ENCODE measurements at places on chromosomes 12 and 14. TPM values are rescaled to one million over a fixed set of nuclear protein-coding genes. Genes with fewer than 3 reads are reported as not detected.

Gene DEPDC4
- polyA plus RNA-seq = 0.43 TPM

GRCh38 chr12:133264173-133264572 is 28.5 kb upstream of the ANHX start:
- DNase-seq = no peak

- no peak for DNase-seq
These were observed 68.0 kb upstream of the FAR2 start for GRCh38 chr12:29081101-29081500.

Gene PTCSC3
- polyA plus RNA-seq = not detected

GRCh38 chr12:718756-719102 is 33.6 kb upstream of the WNK1 start:
- no peak for DNase-seq

Gene NR1H4
- polyA plus RNA-seq = not detected

GRCh38 chr14:60657456-60658210 is 8.4 kb upstream of the SIX1 start:
- DNase-seq = no peak

DNA sequence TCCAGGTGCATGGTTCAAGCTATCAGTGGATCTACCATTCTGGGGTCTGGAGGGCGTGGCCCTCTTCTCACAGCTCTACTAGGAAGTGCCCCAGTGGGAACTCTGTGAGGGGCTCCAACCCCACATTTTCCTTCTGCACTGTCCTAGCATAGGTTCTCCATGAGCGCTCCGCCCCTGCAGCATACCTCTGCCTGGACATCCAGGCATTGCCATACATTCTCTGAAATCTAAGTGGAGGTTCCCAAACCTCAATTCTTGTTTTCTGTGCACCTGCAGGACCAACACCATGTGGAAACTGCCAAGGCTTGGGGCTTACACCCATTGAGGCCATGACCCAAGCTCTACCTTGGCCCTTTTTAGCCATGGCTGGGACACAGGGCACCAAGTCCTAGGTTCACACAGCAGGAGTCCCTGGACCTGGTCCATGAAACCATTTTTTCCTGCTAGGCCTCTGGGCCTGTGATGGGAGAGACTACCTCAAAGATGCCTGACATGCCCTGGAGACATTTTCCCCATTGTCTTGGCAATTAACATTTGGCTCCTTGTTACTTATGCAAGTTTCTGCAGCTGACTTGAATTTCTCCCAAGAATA is 76.8 kb downstream of the CRADD start:
- no peak for DNase-seq

Gene MIP
- 0.12 TPM for polyA plus RNA-seq

GRCh38 chr14:70658899-70659298 is 17.2 kb downstream of the TTC9 start:
- no peak for DNase-seq

Gene GARIN6
- polyA plus RNA-seq = not detected

- DNase-seq = no peak
These were observed 44.8 kb downstream of the ESR2 start for GRCh38 chr14:64249363-64249762.

DNA sequence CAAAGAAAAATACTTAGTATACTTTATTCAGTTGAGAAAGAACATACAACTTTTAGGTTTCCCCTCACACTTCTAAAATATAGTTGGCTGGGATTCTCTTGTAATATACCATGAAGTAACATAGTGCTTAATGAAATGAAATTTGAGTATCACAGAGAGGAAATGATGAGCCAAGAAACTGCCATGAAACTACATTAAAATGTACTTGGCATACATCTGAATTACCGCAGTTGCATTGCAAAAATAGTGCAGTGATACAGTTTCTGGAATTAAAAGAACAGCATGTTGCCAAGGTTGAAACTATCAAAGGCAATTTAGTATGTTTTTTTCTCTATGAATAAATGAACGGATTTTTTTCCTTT is 389.2 kb downstream of the TMEM117 start:
- no peak for DNase-seq

Gene SYNDIG1L
- polyA plus RNA-seq = not detected

DNA sequence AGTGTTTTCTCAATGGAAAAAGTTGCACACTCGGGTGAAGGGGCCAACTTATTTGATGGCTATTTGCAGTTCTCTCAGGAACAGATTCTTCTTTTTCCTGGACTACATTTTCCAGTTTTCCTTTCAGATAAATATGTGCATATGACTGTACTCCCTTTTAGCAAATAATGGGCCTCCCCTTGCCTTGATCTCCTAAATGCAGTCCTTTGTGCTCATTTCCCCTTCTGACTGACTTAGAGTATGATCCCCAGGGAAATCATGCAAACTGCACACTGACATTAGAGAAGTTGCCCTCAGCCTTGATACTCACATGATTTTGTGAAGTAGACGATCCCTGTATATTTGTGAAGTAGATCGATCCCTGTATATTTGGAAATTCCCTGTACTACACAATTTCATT is 492.9 kb upstream of the NOVA1 start:
- no peak for DNase-seq

DNA sequence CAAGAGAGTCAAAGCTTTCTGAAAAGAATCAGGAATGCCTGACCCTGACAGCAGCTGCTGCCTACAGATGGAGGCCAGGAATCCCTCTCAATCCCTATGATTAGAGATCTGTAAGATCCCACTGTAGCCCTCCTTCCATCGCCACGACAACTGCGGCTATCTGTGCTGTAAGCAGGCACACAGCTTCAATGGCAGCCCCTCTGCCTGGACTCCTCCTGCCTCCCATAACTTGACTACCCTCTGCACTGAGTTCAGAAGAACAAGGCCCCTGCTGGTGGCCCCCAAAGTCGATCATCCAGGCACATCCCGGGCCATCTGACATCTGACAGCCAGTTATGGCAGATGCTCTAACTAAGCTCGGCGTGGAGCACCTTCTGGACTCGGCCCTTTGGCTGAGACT is 2.9 kb downstream of the CLMN start:
- no peak for DNase-seq

GRCh38 chr14:54349713-54350112 is 47.1 kb upstream of the CDKN3 start:
- DNase-seq = no peak

DNA sequence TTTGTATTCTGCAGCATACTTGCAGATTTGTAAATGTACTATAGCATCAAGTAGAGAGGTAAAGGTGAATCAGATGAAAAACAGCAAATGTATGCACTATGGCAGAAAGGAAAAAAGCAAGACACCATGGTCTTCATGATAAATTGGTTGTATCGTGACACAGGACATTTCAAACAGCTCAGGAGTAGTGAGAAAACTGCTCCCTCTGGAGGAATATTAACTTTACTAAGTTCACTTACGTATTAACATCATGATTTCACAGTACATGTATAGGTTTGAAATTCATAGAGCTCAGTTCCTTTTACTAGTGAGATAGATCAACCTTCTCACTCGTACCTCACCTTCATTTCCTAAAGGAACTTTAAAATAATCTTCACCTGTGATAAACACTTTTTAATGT is 6.5 kb downstream of the MBIP start:
- no peak for DNase-seq

Gene KCTD10
- 172 TPM for polyA plus RNA-seq

GRCh38 chr14:99630202-99630601 is 14.7 kb upstream of the HHIPL1 start:
- no peak for DNase-seq

Gene UNC79
- 0.02 TPM for polyA plus RNA-seq

Gene ADAMTS20
- 0.01 TPM for polyA plus RNA-seq

DNA sequence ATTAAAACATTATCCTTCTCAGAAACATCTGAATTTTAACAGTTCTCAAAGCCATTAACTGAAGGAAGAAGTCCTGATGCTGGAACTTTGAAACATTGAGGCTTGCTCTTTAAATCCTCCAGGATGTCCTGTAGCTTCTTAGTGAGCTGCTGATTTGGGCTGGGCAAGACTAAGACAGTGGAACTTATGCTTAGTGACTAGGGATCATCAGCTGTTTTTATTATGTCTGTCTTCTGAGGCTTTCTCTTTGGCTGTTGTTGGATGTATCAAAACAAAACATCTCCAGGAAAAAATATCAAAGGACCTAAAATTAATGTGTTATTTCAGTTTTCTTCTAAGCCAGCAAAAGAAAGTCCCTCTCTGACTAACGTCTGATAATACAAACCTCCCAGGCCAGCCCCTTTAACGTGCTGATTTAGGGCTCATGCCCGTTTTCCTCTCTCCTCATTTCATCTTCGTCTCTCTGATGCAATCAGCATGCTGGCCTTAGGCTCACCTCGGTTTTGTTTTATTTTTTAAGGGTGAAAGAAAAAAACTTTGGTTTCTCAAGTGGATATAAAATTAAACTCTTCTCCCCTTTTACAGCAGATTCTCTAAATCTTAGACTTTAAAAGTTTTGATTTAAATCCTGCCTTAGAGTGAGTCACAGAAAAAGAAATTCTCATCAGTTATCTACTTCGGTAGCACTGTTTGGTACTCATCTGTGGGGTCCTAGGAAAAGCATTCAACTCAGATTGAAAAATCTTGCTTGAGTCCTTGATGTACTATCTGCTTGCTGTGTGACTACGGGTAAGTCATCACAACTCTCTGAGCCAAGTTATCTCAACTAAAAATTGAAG is 106.2 kb upstream of the CCDC91 start:
- DNase-seq = no peak

GRCh38 chr14:95850429-95850828 is 26.2 kb upstream of the TUNAR start:
- no peak for DNase-seq

Gene ADGRD1
- polyA plus RNA-seq = 40.1 TPM

GRCh38 chr12:56574210-56574609 is 52.6 kb downstream of the RBMS2 start:
- DNase-seq = no peak

- DNase-seq = no peak
These were observed 1.0 kb downstream of the RASAL1 start for GRCh38 chr12:113134521-113134951.

GRCh38 chr12:12645485-12645884 is 33.8 kb downstream of the CREBL2 start:
- DNase-seq = no peak

- DNase-seq = no peak
These were observed 19.1 kb upstream of the DHRS7 start for GRCh38 chr14:60184146-60184904.

Gene HVCN1
- polyA plus RNA-seq = 2.6 TPM

Measured in BJ (cell line).